ENCODE measurements at places on chromosomes 11 and 22. TPM values are rescaled to one million over a fixed set of nuclear protein-coding genes. Genes with fewer than 3 reads are reported as not detected.

DNA sequence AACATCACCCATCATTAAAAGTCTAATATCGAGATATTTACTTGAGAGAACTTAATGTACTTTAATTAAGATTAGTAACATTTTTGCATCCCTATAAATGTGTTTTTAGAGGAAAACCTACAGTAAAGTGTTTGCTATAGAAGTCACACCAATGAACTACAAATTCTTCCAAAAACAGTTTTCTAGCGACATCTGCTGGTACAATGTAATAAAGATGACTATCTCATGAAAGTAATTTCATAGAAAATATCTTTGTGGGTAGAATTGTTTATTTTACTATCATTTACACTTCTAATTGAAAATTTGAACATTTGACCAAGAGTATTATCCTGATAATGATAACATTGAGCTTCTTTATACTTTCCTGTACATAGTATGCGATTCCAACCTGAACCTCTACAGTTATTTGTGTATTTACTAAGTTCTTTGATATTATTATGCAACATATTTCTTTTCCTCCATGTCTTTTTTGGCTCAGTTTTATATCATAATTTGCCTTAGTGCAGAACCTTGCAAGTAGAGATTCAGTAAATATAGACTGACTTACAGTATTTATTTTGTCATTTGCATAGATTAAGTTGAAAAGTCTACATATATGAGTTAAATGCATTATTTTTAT, 252.7 kb downstream of the TMEM135 start:
- DNase-seq: no peak

DNA sequence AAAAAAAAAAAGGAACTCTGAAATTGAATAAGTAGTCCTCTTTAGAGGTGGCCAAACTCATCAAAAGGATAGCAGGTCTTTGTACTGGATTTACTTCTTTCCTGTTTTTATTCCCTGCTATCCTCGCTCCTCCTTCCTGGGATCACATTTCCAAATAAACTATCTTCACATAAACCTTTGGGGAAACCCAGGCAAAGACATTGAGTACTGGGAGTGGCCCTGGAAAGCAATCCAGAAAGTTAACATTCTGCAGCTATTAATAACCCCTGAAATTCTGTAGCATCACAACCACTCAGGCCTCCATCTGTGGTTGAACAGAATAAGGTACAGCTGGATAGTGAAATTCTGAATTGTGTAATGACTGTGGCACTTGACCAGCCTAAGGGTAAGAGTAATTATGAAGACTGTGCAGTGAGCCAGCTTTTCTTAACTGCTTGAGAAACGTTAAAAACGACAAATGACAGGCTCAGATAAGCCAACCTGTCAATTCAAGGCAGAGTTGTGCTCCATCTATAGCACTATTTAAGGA, 58.8 kb downstream of the ISX start:
- no peak for DNase-seq

The RAG2 gene
- not detected for total RNA-seq

The NAALADL1 gene
- total RNA-seq: 5.3 TPM
